Mucosa of gallbladder (tissue), 1 donor: ENCODE measurements at places on chromosomes 6 and 20. TPM values are rescaled to one million over a fixed set of nuclear protein-coding genes. Genes with fewer than 3 reads are reported as not detected.
A peak's percentile ranks its signal among the peaks of the same experiment; 100 is the strongest.

DNA sequence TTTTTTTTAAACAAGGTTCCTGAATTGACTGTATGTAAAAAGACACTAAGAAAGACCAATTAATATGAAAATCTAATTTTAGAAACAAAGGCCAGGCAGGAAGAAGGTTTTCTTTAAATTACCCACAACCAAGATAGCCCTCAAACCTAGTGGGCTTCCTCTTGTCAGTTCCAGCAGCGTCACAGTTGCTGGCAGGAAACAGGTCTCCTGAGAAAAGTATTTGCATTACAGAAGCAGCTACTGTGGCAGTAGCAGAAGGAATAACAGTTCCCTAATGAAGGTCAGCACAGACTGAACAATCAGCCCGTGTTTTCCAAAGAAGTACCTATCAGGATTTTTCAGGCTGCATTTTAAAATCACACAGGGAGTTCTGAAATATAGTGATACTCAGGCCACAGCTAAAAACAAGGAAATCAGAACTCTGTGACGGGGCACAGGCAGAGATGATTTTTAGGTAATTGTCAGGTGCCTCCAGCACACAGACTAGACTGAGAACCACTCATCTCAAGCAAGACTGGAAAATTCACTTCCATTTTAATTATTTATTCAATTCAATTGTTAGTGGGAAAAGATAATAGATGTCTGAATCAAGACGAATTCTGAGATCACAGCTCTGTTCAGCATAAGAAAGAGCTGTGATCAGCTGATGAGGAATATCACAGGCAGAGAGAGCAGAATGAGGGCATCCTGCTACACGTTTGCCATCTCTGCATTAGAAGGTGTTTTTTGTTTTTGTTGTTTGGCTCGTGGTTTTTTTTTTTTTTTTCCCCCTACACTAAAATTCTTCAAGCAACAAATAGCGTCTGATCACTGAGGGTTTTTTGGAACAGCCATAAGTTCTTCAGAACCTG lies 230.5 kb upstream of the KHDRBS2 start:
- DNase-seq, result no peak

DNA sequence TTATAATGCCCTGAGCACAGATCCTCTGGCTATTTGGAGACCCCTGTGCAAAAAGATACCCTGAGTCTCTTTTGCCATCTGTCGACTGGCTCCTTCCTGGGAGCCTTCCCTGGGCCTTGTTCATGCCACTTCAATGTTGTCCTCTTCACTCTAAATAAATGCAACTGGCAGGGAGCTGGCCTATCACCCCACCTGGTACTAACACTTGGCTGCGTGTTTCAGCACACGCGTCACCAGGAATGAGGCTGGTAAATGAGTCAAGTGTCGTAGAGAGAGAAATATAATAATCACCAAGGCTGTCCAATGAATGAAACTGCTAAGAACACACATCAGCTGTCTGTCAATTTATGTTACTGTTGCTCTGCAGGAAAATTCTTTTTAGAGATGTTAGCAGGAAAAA lies 374.6 kb upstream of the JARID2 start:
- no peak for DNase-seq

- no peak for DNase-seq
Measured at GRCh38 chr6:4352731-4353130, 217.4 kb upstream of the ECI2 start.

ZSCAN16 gene
- total RNA-seq, result 5.8 TPM

DNA sequence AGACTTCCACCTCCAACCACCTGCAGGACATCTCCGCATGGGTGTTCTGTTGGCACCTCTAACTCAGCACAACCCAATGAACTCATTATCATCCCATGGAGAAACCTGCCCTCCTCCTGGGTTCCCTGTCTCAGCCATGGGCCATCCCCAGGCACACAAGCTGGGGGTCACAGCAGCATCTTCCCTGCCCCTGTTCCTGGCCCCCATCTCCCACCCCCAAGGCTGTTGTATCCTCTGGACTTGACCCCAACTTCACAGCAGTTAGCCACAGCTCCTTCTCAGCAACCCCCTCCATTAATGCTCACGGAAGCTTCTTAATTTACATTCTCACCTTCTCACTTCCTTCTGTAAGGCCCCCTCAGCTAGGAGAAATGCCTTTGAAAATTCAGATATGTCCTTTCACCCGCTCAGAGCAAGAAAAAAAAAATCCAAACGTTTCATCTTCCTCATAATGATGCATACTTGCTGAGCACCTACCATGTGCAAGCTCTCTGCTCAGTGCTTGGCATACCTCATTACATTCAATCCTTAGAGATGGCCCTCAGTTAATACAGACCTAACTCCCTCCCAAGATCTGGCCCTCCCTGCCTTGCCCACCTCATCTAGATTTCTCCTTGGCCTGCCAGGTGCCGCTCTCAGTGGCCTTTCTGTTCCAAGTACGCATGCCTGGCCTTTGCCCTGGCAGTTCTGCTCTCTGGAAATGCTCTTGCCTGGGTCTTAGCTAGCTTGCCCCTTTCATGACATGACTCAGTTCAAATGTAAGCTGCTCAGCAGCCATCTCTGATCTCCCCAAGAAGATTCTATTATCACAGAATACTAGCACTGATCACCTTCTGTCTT lies 2.5 kb upstream of the NELFCD start:
- DNase-seq, result no peak

DNA sequence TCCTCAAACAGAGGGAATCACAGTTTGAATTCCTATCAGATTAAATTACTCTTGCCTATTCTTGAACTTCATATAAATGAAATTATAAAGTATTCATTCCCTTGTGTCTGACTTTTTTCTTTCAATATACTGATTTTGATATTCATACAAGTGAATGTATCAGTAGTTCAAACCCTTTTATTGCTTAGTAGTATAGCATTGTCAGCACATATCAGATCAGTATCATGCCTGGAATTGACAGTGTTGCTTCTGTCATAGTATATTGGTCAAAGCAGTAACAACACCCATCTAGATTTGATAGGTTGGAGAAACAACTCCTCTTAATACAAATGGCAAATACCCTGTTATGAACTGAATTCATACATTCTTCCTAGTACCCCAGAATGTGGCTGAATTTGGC lies 89.1 kb upstream of the SLC35F1 start:
- DNase-seq, result no peak

CST7 gene
- total RNA-seq, result 4.3 TPM

GRCh38 chr6:112851146-112851545 lies 504.0 kb downstream of the RFPL4B start:
- DNase-seq, result no peak

GRCh38 chr6:170271771-170272314 lies 19.0 kb downstream of the DLL1 start:
- peak; percentile 41 for DNase-seq

ATP5F1E gene
- total RNA-seq, result 60.1 TPM

DNA sequence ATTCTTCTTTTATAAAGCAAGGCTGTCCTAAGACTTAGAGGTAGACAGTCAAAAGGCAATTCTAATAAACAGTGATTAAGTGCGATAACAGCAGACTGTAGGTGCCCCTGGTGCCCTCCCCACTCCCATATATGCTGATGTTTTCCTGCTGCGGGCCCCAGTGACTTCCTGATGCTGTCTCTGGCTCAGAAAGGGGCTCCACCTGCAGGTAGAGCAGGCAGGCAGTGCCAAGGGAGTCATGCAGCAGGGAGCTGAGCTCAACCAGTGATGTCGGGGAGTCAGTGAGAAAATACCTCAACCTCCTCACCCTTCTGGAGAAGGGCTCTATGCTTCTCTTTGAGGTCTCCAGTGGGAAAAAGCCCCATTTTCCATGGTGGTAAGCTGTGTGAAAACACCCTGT lies 126.7 kb upstream of the SSTR4 start:
- DNase-seq, result no peak

DNA sequence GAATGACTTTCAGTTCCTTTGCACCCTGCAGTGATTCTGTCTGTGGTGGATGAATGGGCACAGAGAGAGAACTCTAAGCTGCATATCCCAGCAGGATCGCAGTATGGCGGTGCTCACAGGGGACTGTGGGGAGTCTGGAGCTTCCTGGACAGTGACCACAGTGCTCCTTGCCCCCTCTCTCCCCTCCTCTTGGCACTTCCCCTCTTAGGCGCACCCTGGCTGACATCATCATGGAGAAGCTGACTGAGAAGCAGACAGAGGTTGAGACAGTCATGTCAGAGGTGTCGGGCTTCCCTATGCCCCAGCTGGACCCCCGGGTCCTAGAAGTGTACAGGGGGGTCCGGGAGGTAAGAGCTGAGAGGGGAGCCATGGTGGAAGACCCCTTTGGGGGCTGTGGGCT lies 8.6 kb downstream of the BYSL start:
- no peak for DNase-seq
